ENCODE measurements at places on chromosomes 16 and 17.

- DNase-seq: peak; percentile 91
These were observed 523 bp downstream of the NAGLU start for GRCh38 chr17:42536372-42537155.

- no peak for DNase-seq
These were observed 14.9 kb downstream of the CCL17 start for GRCh38 chr16:57419506-57419905.

DNA sequence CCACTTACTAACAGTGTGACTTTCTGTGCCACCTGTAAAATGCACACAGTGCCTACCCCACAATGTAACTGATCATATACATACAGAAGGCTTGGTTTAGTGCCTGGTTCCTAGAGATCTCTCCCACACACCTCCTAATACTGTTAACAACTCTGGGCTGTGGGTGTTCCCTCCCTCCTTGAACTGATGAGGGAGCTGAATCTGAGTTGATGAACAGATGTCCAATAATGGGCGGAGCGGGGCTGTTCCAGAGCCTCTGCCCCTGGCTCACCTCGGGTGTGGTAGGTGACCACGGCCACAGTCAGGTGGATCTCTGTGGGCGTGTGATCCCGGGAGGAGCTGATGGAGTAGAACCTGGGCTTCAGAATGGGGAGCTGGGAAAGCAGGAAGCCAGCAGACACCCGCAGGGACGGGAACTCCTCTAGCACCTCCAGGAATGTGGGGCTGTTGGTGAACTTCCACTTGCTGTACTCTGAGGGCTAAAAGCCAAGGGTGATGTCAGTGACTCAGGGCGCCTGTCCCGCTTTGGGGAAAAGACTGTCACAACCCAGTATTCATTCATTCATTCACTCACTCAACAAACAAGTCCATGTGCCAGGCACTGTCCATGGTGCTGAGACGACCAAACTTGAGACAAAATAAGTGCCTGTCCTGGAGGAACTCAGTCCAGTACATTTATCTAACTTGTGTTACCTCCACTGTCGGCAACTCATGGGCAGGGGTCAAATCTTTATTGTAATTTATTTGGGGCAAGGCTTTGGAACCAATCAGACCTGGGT, 37.6 kb downstream of the NOS2 start:
- DNase-seq: peak; percentile 79

DNA sequence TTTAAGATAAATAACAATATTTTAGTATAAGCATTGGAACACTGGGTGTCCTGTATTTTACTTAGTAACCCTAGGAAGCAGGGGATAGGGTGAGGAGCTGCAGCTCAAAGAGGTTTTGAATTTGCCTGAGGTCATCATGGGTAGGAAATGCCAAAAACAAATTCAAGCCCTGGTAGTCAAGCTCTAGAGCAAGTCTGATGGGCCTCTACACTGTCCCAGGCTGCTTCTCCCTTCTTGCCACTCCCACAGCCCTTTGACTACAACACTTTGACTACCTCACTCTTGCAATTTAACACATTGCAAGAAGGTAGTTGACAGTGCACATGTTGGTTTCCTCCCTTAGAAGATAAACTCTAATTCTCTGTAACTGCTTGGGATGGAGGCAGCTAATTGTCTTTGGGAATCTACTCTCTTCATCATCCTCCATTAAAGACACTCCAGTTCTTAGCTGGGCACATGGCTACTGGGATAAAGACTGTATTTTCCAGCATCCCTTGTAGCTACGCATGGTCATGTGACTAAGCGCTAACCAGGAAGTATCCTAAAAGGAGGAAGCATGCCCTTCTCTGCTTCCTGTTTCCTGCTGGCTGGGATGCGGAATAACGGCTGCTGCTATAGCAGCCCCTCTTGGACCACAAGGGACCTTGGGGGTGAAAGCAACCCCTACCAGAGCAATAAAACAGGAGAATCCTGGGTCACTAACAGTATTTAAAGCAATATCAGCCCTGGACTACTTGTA, 30.7 kb upstream of the SSTR2 start:
- peak; percentile 49 for DNase-seq

GRCh38 chr16:50151322-50151721, 1.8 kb upstream of the TENT4B start:
- no peak for DNase-seq

GRCh38 chr17:80951121-80952090, 40.2 kb upstream of the CHMP6 start:
- no peak for DNase-seq

DNA sequence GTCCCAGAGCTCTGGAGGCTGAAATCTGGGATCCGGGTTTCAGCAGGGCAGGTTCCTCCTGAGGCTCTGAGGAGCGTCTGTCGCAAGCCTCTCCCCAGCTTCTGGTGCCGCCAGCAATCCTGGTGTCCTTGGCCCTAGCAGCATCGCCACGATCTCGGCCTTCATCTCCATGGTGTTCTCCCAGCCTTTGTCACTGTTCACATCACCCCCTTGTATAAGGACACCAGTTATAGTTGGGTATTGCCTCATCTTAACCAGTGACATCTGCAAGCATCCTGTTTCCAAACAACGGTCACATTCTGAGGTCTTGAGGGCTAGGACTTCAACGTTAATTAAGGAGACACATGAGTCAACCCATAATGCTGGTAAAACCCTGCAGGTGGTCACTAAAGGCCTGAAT, 2.8 kb upstream of the PPP1R27 start:
- no peak for DNase-seq

GRCh38 chr17:17781591-17782496, 54.9 kb downstream of the SREBF1 start:
- DNase-seq: peak; percentile 96

DNA sequence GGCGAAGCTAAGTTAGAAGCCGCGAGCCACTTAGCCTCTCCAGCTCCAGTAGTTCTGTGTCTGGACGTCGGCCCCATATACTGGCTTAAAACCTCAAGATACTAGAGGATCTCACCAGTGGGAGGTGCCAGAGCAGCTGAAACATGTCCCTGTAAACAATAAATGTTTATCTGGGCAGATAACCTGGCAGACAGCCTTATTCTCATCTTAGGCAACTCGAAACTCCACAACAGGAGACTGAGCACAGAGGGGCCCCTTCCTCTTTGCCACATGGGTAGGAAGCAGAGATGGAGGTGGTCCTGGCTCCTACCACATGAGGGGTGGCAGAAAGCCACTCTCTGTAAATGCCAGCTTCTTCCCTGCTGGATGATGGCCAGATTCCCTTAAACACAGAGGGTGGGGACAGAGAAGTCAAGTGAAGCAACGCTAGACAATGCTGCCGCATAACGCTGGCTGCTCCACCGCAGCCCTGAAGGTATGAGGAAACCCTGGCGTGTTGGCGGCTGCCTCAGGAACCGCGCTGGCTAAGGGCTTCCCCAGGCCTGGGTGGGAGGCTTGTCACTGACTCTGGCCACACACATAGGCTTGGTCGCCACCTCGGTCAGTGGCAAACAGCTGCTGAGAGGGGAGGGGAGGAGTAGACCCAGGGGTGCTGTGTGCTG, 67.9 kb downstream of the HIC1 start:
- no peak for DNase-seq

- no peak for DNase-seq
These were observed 67.8 kb downstream of the ANKRD11 start for GRCh38 chr16:89422527-89422904.

DNA sequence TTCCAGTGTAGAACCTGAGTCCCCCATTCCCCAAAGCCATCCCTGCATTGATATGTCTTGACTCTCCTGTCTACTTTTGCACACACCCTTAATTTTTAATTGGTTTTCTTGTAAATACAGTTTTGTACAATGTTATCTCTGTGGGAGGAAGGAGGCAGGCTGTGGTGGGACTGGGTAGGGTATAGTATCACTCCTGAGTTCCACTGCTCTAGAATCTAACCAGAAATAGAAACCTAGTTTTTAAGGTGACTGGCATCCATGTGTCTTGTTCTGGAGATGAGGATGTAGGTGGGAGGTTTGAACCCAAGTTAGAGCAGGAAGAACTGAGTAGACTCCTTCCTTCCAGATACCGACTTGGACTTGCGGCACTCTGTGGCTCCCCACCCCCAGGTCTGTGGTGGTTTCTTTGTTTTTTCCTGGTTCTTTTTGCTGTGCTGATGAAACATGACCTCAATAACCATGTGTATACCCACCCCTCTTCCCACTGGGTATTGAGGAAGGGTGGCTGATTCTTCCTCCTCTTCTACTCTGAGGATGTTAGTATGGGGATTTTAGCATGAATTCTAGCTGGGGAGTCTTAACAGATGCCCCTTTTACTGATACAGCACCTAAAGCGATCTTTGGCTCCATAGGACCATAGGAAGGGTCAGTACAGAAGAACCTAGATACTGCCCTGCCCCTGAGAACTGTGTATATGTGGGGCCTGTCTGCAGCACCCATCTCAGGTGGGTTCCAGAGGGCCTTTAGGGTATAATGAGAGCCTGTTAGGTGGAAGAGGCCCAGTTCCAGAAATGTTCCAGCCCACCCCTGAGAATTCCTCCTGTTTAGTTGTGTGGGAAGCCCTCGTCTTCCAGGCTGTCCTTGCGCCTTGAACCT, 48.7 kb downstream of the SF3B3 start:
- DNase-seq: no peak

DNA sequence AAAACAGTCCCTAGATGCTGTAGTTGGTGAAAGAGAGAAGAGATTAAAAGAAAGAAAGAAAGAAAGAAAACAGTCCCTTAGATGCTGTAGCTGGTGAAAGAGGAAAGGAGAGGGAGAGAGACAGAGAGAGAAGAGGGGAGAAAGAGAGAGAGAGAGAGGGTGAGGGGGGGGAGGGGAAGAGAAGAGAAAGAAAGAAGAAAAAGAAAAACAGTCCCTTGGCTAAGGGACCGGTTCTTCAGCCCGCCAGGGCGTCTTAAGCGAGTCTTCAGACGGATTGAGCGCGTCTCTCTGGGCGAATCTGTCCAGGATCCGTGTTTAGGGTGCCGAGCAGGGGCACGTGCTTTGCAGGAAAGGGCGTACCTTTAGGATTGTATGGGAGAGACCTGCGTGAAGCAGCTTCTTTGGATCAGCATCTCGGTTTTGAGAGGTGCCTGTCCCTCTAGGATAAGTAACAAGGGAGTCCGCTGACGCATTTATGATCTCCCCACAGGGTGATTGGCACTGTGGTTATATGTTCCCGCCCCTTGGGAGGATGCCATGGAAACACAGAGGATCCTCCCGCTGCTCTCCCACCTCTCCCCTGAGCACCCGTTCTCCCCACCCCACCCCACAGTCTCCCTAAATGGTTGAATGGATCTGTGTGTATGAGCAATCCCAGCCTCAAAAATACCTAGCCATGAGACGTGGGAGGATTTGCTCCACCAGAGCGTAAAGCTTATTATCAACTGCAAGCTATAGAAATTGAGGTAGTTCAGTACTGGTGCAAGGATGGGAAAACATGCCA, 16.7 kb downstream of the GNGT2 start:
- DNase-seq: peak; percentile 95

GRCh38 chr16:53784291-53784690, 80.3 kb downstream of the FTO start:
- DNase-seq: no peak

DNA sequence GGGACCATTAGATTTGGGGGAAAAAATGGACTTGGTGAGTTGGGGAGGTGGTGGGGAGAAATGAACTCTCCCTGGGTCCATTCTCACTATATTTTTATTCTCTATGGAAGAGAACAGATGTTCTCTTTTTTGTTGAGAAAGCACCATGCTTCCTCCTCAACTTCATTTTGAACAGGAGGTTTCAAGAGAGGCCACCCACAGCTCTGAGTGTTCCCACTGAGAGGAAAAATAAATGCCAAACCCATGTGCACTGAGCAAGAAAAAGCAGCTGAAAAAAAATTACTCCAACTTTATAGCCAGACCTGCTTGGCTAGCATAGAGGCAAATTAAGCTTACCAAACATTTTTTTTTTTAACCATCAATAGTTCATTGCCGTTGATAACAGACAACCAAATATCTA, 883.6 kb downstream of the KCNJ2 start:
- no peak for DNase-seq

- peak; percentile 33 for DNase-seq
These were observed 279.5 kb downstream of the TMEM114 start for GRCh38 chr16:8310816-8311215.

DNA sequence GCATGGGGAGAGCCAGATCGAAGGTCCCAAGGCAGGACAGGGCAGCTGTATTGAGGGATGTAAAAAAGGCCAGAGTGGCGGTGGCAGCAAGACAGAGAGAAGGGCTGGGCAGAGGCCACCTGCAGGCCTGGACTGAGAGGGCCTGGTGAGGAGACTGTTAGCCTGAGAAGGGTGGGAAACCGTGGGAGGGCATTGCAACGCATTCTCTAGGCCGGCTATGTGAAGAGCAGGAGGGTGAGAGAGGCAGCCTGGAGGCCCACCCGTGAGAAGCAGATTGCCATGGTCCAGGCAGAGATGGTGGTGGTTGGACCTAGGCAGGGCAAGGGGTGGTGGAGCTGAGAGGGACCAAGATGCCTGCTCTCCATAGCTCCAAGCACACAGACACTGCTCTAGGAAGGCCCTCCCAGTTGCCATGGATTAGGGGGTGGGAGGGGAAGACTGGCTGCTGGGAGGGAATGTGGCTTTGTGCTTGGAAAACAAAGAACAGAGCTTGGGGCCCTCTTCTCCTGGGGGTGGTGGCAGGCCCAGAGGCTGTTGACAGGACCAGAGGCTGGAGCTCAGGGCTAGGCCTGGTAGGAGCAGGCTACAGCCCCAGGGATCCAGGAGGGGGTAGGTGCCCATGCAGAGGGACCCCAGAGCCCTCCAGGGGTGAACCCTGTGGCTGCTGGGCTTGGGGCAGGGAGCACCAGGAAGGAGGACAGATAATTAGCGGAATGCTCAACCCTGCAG, 12.4 kb upstream of the TCAP start:
- peak; percentile 58 for DNase-seq

GRCh38 chr17:79164913-79165695, 90.5 kb downstream of the ENGASE start:
- no peak for DNase-seq

DNA sequence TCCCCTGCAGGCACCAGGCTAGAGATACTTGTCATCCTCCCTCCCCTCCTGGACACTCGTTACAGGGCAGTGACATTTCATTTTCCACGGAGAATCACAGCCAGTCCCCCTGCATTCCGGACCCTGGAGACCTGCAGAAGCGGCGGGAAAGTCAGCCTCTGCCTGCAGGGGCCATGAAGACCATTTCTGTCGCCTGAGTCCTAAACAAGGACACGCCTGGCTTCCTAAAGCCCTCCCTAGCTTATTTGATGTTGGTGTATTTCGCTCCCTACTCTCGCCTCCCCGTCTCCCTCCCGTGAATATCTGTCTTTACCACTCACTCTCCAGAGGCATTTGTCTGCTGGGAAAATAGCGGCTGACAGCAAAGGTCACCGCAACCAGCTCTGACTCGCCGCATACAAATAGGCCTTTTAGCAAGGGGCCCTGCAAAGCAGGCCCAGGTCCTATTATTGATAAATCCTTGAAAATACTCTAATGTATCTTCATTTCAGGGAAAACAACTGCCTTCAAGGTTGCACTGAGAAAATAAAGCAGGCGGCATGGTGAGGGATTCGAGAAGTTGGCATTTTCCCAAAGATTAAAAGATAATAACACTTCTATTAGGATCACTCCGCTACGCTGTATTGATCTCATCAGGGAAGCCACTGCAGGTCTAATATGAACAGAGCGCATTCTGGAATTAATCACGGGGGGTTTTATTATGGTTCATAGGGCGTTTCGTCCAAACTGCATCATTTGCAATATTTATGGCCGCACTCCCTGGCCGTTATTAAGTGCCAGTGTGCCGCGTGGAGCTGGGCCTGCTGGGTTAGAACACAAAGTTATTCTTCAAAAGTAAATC, 447.1 kb upstream of the CDH5 start:
- DNase-seq: no peak
